ENCODE measurements at places on chromosomes 7 and 10. TPM values are rescaled to one million over a fixed set of nuclear protein-coding genes. Genes with fewer than 3 reads are reported as not detected.

The ABCC2 gene
- total RNA-seq: 56.7 TPM

The LRRC61 gene
- 24.0 TPM for total RNA-seq

The PDK4 gene
- total RNA-seq: 34.6 TPM

The HOXA9 gene
- 3.6 TPM for total RNA-seq

The PLEKHA8 gene
- total RNA-seq: 13.8 TPM

The GIMAP5 gene
- total RNA-seq: 1.2 TPM

The ANXA8 gene
- 87.6 TPM for total RNA-seq

The DNAJB12 gene
- 31.0 TPM for total RNA-seq
